ENCODE measurements at places on chromosomes 13 and 19.

DNA sequence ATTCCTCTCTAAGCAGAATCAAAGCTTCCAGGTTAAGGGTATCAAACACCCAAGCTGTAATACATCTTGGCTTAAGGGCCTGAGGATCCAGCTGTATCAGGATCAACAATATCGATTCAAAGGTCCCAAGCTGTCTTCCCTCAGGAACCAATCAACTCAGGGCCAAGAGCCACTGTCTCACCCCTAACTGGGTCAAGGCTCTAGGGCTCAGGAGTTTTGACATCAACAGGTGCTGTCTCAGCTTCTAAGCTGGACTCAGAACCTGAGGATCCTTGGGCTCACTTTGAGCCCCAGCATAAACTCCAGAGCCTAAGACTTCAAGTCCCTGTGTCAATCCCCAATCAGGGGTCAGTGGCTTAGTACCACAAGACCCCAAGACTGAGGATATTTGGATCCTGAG lies 917 bp downstream of the FBXW9 start:
- no peak for DNase-seq

DNA sequence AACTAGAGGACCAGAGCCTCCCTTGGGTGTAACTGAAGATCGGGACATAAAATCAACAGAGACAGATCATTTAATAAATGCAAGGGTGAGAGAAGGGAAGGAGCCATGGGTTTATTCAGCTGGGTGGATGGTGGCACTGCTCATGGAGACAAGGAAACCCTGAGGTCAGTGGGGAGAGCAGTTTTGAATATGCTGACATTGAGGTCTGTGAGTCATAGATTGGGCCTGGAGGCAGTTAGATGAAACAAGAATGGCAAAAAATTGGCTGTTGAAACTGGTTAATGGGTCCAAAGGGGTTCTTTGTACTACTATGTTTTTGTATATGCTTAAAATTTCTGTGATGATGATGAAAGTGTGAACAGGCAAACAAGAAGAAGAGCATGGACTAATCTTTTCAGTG lies 5.1 kb upstream of the GTF3A start:
- DNase-seq, result no peak

DNA sequence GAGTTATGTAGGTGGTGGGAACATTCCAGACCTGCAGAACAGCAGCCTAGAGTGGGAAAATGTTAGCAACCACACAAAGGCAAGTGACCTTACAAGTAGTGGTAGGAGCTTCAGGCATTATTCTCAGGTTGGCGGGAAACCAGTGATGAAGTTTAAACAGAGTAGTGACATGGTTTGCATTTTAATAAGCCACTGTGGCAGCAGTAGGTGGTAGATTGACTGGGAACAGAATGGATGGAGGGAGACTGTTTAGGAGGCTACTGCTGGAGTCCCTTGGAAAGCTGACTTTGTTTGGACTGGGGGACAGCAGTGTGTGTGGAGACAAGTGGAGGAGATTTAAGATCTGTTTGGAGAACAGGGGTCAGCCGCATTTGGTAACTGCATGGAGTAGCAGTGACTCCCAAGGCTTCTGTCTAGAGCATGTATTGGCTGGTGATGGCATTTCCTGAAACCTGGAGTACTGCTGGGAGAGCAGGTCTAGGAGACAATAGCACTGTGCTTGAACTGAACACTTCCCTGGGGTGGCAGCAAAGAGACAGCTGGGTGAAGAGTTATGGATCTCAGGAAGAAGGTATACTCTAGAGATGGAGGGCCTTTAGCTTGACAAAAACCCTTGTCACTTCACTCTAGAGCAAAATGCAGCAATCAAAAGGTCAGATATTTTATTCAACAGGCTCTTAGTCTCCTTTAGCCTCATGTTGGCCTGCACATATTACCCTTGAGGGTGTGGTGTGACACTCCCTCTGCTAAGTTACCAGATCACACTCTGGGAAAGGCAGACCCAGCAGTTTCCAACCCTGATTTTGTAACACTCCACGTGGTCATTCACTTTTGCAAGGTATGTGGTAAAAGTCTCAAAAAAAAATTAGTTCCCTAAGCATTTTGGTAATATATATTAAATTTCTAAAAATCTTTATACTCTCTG lies 70.3 kb downstream of the DHRS12 start:
- DNase-seq, result no peak

DNA sequence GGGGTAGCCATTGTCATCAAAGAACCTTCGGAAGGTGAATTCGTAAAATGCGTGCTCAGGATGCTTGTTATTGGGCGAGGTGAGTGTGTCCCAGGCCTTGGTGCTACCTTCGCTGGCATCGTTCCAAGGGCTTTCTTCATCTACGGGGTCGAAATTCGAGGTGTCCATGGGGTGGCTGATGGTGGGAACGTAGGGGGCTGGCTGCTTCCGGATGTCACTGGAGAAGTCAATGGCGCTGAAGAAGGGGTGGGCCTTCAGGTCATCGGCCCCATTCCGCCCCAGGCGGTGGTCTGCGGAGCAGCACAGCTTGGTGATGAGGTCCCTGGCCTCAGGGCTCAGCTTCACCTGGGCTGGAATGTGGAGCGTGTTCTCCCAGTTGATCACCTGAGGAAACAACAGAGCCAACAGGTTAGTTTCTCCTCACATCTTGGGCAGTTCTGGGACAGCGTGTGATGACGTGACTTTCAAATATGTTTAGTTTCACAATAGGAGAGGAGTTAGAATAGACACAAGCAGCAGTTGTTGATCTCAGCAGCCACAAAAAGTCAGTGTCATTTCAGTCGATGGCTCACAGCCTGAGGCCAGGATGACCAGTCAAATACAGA lies 72.5 kb upstream of the XPO4 start:
- DNase-seq, result no peak

- DNase-seq, result no peak
Measured at GRCh38 chr13:89577301-89577700, 1770.2 kb upstream of the MIR17HG start.

DNA sequence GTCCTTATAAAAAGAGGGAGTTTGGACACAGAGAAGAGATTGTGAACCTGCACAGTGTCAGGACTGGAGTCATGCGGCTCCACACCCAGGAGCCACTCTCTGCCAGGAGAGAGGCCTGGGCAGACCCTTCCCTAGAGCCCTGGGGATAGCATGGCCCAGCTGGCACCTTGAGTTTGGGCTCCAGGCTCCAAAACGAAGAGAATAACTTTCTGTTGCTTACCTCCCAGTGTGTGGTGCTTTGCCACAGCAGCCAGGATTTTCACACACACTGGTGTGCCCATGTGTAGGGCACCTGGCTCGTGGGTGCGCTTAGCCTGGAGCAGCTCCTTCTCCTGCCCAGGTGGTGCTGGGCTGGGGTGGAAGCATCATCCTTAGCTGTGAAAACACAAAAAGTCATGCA lies 344.3 kb downstream of the TEX29 start:
- DNase-seq, result no peak

DNA sequence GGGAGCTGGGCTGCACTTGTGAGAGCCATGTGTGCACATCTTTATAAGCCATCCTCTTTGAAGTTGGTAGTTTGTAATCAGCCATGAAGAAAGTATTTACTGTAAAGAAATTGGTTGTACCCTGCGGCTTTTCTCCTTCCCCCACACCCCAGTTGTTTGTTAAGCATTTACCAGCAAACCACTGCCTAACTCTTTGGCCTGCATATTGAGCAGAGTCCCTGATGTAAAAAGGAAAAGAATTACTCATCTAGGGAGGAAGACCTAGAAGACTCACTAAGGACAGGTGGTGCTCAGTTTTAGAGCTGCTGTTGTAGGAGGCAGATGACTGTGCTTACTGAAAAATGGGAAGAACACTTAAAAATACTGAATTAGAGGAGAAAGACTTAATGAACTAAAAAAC lies 245.3 kb downstream of the PCCA start:
- no peak for DNase-seq

GRCh38 chr13:28613562-28613961 lies 45.4 kb upstream of the POMP start:
- DNase-seq, result no peak

GRCh38 chr13:99959127-99959539 lies 12.4 kb downstream of the ZIC5 start:
- DNase-seq, result no peak

DNA sequence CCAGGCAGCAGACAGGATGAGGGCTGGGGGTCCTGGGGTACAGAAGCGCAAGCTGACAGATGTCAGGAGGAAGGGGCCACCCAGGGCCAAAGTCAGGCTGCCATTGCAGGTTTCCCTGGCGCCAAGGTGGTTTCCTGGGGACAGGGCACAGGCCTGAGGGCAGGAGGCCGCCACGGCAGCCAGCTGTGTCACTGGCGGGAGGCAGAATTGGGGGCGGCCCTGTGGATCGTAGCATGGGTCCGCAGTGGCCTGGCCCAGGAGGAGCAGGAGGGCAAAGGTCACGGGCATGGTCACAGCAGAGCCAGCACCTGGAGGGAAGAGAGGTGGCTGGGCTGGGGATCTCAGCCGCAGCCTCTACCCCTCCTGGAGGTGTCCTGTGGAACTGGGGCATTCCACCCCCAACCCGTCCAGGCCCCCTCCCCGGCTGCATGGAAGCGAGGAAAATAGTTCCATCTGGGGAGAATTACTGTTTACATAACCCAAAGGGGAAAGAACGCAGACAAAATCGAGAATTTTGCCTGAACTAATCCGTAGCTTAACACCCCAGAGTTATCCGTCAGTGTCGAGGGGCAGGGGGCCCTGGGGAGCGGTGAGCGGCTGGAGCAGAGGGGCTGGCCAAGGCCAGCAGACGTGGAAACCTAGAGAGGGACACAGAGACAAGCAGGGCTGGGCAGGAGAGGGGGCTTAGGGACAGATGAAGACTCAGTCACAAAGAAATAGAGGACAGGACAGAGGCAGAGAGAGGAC lies 1.9 kb downstream of the NTN5 start:
- no peak for DNase-seq

DNA sequence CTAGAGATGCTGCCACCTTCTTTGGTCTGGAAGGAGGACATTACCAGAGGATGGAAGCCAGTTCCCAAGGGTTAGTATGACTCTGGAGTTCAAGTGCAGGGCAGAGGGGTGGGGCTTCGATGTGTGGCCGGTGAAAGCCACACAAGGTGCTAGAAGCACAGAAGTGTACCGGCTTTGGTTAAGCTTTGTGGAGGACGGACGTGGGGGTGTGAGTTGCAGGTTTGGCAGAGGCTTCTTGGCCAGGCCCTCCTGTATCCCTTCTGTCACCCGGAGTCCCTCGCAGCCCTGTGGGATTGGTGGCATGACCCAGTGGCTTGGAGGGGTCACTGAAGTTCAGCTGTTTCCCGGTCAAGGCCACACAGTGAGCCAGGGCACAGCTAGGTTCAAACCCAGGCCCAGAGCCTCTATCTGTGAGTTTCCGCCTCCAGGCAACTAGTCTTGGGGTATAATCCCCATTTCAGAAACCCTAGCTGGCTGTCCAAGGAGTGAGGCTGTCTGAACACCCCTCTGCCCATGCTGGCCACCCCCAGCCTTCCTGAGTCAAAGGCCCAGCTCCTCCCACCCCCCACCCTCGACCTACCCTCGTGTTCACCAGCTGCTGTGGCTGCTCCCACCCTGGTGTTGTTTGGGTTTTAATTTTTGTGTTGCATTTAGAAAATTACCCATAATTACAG lies 4.6 kb upstream of the SSBP4 start:
- DNase-seq, result no peak

GRCh38 chr13:80655778-80656511 lies 315.0 kb upstream of the SPRY2 start:
- no peak for DNase-seq

DNA sequence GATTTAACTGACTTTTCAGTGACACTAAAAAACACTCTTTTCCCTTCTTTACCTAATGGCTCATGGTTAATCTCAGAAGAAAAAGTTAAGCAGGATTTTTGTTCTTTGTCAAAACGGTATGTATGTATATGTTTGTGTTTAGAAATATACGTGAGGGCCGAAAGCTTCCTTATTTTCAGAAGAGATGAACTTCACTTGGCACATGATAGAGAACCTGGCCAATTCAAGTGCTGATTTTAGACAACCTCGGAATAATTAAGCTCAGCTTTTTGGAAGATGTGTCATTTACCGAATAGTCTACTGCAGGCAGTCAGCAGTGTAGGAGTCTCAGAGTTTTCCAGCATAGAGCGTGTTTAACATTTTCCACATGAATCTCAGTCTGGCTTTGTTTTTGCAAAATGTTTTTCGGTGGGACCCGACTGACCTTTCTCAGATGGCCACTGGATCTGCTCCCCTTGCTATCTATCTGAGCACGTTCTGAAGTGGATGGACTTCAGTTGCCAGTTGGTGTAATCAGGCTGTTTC lies 4.6 kb downstream of the RNASEH2B start:
- DNase-seq, result no peak

DNA sequence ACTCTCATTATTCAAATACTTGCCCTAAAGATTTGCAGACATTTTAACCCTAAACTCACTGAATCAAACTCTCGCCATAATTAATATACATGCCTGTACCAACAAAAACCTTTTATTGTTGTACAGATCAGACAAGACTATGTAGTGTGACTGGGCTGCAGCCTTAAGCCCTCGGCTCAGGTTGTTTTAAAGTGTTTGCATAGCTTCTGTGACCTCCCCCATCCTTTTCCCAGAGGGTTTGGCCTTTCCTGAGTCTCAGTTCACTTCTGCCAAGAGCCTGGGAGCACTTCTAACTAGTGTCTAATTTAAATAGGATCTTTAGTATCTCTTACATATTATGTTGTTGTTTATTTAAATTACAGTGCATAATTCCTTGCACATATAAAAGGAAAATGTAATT lies 158.2 kb downstream of the HS6ST3 start:
- no peak for DNase-seq

DNA sequence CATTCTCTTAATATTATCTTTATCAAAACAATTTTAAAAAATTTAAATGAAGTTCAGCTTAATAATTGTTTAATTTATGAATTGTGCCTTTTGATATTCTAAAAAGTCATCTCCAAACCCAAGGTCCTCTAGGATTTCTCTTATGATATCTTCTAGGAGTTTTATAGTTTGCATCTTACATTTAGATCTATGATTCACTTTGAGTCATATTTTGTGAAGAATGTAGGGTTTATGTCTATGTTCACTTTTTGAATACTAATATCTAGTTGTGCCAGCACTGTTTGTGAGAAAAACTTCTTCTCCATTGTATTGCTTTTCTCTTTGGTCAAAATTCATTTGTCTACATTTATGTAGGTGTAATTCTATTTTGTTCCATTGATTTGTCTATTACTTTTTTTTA lies 1068.4 kb upstream of the SPRY2 start:
- no peak for DNase-seq

DNA sequence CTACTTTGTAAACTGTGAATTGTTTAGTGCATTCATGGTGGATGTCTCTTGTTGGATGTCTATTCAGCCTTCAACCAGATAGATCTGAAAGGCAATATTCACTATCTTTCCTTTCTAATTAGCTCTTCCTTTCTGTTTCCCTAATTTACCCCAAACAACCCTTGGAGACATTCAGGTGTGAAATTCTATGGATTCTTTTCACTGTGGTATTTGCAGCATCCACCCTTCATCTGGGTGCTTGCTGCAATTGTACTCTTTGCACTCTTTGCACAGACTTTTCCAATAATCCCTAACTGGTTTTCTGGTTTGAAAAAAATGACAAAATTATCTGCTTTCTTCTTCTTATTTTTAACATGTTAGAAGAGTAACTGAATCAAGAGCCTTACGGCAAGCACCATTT lies 56.5 kb downstream of the KL start:
- no peak for DNase-seq

GRCh38 chr13:42696191-42696590 lies 85.2 kb upstream of the FAM216B start:
- DNase-seq, result no peak

GRCh38 chr13:97911311-97912138 lies 42.0 kb upstream of the IPO5 start:
- DNase-seq, result no peak

Measured in activated CD4-positive, CD25-positive, alpha-beta regulatory T cell treated with anti-CD3 and anti-CD28 coated beads, Interleukin-2, amount 50 U/mL, for 16 hours (primary cell).